CD4-positive, alpha-beta T cell treated with Interleukin-21 for 1 hour (primary cell): ENCODE measurements at places on chromosomes 3 and 15.

DNA sequence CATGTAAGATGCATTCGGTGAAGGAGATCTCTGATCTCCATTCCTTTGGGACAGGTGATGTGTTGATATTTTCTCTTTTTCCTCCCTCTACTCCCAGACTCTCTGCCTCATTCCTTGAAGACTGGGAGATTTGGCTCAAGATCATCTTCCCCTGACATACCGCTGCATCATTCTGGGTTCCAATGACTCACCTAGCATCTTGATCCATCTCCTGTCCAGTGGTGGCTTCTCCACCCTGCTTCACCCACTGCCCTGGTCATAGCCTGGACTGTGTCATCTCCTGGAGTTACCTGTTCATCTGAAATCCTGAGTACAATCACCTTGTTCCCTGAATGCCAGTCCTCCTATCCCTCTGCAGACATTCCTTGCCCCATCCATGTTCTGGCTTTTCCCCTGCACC lies 57.4 kb upstream of the TRAK1 start:
- DNase-seq, result no peak

DNA sequence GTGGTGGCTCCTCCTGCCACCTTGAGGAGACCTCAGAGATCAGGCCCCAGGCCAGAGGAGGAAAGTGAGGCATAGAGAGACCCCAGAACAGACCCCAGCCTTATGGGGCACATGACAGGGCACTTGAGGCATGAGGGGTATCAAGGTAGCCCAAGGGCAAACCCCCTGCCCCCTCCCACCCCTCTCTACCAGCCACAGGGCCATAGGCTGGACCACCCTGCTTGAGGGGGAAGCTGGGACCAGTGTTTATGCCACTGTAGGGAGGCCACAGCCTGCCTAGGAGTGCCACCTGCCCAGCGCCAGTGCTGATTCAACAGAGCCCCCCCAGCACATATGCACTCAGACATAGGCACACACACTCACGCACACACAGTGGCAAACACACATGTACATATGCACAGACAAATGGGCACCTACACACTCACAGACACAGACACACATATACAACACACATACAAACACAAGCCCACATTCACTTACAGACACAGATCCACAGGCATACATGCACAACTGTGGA lies 10.3 kb downstream of the MYL3 start:
- DNase-seq, result no peak

DNA sequence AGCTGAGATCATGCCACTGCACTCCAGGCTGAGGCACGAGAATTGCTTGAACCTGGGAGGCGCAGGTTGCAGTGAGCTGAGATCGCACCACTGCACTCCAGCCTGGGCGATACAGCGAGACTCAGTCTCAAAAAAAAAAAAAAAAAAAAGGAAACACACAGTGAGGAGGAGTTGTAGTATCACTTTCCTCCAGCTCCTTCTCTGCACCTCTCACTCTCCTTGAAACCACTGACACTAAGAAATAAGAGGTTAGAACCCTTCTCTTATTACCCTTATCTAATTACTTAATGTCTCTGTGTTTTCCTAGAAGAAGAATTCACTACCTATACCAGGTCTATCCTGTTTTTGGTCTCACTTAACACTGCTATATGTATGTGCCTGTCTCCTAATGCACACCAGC lies 31.7 kb downstream of the RAB27A start:
- DNase-seq, result no peak

DNA sequence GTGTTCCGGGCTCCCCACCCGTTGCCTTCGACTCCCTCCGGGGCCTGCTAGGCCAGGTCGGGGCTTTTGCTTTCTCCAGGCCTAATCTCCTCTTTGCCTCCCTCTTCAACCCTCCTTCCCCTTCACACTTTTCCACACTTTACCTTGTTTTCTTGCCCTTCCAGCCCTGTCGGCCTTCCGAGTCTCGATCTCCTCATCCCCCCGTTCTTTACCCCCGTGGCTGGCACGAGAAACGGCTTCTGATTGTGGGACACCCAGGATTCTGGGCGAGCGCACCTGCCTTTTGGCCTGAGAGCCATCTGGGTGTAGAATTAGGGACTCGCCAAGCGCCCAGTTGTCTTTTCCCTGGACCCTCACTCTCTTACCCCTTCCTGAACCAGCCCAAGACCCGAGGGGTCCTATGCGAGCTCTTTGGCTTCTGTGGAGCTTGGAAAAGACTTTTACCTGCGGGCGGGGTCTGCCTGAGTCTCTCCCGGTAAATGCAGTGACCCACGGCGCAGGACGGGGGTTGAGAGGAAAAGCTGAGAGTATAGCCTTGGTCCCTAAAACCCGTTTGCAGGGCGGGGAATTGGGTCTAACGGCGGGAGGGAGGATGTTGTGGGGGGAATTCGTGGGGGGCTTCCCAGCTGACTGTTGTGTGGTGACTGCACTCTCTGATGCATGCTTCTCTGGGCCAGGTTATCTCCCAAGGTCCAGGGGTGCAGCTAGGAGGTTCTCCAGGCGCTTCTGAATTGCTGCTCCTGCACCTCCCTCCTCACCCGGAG lies 5.5 kb upstream of the ONECUT1 start:
- DNase-seq, result no peak

GRCh38 chr15:92163641-92164040 lies 230.0 kb upstream of the ST8SIA2 start:
- DNase-seq, result no peak

GRCh38 chr3:54212723-54213122 lies 90.4 kb downstream of the CACNA2D3 start:
- no peak for DNase-seq

- no peak for DNase-seq
Measured at GRCh38 chr3:50862221-50862620, 187.5 kb downstream of the DOCK3 start.

DNA sequence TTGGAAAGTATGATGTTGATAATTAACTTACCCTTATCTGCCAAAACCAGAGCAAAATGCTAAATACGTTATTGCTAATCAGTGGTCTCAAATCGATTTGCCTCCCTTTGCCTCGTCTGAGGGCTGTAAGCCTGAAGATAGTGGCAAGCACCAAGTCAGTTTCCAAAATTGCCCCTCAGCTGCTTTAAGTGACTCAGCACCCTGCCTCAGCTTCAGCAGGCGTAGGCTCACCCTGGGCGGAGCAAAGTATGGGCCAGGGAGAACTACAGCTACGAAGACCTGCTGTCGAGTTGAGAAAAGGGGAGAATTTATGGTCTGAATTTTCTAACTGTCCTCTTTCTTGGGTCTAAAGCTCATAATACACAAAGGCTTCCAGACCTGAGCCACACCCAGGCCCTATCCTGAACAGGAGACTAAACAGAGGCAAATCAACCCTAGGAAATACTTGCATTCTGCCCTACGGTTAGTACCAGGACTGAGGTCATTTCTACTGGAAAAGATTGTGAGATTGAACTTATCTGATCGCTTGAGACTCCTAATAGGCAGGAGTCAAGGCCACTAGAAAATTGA lies 59.7 kb downstream of the DCUN1D1 start:
- DNase-seq, result no peak

GRCh38 chr3:78827618-78828017 lies 940.2 kb downstream of the ROBO1 start:
- no peak for DNase-seq

- no peak for DNase-seq
Measured at GRCh38 chr15:96031426-96032110, 298.9 kb upstream of the NR2F2 start.

DNA sequence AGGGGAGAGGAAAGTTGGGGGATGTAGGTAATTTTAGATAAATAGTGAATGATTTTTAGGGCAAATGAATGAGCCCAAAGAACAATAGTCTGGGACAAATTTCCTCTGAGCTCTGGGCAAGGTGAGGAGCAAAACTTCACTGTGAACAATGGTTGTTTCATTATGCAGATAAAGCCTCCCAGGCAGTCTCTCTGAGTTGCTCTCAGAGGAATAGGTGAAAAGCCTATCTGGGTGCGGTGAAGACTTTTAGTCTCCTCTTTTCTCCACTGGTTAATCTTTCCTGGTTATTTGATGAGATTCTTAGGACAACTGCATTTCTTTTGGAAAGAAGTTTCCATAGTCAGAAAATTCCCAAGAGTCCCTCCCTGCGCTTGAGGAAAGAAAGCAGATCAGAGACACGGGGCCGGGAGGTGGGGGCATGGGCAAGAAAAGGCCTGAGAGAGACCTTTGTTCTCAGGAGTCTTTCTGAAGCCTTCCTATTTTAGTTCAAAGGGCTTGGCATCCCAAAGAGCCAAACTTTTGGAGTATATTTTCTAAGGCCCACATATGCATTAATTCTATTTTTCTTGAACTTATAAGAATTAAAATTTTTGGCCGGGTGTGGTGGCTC lies 353.6 kb upstream of the SLCO3A1 start:
- no peak for DNase-seq

GRCh38 chr3:163779396-163780344 lies 1298.6 kb downstream of the SI start:
- DNase-seq, result no peak

DNA sequence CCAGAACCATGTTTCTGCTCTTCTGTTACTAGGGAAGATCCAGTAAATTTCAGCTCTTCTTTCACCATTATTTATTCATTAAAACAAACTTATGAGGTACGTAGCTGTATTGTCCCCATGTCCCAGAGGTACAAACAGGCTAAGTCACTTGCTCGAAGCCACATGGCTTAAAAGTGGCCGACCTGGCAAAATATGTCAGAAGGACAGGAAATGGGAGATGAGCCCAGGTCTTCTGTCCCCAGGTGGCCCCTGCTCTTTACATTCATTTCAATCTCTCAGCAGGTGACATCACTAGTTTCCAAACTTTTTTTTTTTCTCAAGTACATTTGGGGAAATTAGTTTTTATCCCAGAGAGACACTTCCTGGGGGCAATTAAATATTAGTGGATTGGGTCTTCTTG lies 34.1 kb upstream of the LPP start:
- DNase-seq, result no peak

DNA sequence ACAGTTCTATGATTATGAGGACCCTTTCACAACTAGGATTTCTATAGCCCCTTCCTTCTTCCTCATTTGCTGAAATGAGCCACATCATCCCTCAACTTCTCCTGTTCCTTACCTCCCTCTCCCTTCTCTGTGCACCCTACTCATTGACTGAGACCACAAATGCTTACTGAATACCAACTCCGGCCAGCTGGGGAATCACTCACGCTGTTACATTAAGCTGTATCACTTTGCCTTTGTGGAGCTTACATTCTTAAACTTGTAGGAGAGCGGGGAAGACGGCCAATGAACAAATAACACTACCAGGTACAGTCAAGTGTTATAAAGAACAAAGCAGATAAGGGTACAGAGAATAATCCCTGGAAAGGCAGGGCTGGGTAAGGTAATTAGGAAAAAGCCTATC lies 5.7 kb downstream of the SUCLG2 start:
- DNase-seq, result no peak

DNA sequence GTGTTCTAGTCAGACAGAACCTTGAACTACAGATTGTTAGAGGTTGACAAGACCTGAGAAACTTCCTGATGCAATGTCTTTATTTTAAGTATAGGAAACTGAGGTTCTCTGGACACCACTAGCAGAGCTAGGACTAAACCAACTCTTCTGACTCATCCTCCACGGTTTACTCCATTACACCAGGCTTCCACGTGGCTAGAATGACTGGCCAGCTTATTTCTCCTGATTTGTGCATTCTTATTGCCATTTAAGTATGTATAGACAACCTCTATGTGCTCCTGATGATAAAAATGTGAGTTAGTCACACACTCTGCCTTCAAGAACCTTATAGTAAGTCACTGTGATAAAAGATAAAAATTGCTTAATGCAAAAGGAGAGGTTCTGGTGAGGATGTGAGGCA lies 182.7 kb downstream of the MEX3B start:
- DNase-seq, result no peak
